ENCODE measurements at places on chromosomes 5 and 9.

DNA sequence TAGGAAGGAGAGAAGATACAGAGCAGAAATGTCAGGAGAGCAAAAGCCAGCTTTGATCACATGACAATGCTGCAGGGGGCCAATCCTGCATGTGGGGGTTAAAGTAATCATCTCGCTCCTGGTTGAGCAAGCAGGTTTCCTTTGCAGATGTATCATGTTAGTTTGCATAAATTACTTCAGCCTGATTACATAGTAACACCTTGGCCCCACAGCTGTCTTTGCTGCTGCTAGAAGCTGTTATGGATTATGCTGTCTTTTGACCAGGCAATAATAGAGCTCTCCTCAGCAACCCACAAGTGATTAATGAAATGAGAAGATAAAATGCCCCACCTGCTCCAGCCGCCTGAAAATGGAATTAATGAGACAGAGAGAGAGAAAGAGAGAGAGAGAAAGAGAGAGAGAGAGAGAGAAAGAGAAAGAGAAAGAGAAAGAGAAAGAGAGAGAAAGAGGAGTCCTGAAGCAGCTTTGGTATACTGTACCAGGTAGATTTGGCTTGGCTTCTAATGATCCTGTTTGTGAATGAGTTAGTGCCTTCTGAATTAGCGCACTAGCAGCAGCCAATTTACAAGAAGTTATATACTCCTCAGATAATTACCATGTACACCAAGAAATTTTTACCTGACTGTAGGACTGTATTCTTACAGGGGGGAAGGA is 174.3 kb upstream of the RORB start:
- no peak for DNase-seq

GRCh38 chr9:108830272-108830671 is 25.5 kb downstream of the ACTL7B start:
- no peak for DNase-seq

- DNase-seq = no peak
Measured at GRCh38 chr5:44795496-44795895, 13.3 kb upstream of the MRPS30 start.

GRCh38 chr9:4110562-4110961 is 189.3 kb downstream of the GLIS3 start:
- no peak for DNase-seq

DNA sequence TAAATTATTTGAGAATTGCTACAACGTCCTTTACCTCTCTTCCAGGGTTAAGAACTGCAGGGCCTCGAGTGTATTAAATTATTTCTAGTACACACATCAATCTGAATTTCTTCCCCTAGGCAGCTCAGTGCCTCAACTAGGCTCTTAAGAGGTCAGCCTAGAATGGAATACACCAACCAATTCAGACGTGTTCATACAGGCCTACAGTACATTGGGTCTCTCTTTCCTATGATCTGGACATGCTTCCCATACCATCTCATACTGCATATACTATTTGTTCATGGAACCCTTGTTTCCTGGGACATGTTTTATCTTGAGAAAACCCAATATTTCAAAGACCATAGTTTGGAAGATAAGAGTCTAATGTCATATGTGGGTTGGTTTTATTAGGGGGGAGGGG is 434.1 kb upstream of the WWC1 start:
- no peak for DNase-seq

DNA sequence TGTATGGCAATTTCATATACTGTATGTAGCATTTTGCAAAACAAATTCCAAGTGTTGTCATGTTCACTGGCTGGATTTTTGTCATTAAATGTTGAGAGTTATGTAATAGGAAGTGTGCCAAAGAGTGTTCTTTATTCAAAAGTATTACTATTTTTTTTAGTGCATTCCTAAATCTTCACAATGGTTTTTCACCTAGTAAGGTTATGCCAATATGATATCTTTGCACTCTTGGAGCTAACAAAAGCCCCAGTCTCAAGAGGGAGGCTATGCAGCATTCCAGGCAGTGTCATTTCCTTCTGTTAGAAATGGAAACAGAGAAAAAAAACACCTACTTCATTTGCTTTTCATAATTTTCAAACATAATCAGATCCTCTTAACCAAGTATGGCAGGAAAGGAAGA is 5.1 kb upstream of the SSBP2 start:
- DNase-seq = no peak

DNA sequence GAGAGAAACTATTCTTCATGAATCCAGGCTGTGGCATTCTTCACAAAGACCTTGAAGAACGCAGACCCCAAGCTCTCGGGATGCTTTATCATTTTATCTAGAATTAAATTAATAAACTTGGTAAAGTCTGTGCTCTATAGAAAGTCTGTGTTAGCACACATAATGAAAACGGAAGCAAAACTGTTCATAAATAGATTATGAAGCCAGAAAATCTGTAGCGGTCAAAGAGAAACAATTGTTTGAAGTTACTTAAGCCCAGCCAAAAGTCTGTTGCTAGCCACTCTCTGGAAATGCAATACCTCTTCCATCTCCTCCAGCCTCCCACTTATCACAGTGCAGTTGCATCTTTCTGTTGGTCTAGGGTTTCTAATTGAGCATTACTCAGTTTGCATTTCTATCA is 375.9 kb downstream of the KIF4B start:
- no peak for DNase-seq

- DNase-seq = no peak
Measured at GRCh38 chr5:28499766-28500290, 1461.4 kb upstream of the CDH9 start.

Data from iPS-NIHi11 (cell line).